ENCODE measurements at places on chromosomes 12 and 14.

DNA sequence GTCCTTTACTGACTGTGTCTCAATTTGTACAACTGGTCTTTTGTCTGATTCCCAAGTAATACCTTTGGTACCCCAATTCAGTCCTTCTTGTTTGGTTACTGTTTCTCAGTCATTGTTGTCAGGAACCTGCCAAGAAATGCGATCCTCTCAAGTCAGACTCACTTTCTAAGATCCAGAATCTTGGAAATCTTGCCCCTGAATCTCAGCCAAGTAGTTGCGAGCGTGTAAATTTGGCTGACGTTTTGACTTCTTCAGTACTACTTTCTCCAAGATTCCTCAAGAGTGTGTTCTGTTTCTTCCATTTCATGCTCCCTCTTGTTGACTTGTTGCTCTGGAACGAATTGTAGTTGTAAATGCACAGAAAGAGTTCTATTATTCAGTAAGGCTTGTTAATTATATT lies 114.0 kb downstream of the MSRB3 start:
- no peak for DNase-seq

- peak; percentile 62 for DNase-seq
Observed at GRCh38 chr12:31591380-31591901, 505 bp upstream of the DENND5B start.

DNA sequence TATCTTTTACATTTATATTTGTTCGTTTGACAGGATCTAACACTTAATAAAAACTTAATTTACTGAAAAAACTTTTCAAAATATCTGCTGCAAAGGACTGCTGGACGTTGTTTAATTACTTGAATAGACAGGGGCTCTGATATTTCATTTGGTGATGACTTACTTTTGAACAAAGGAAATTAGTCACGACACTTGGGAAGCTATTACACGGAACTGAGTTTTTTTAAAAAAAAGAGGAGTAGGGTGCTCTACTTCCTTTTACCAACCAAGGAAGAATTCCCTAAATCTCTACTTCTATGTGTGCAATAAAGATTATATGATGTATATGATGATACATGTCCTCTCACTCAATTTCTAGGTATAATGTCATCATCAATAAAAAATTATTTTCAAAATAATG lies 4.7 kb downstream of the FGD6 start:
- DNase-seq, result no peak

DNA sequence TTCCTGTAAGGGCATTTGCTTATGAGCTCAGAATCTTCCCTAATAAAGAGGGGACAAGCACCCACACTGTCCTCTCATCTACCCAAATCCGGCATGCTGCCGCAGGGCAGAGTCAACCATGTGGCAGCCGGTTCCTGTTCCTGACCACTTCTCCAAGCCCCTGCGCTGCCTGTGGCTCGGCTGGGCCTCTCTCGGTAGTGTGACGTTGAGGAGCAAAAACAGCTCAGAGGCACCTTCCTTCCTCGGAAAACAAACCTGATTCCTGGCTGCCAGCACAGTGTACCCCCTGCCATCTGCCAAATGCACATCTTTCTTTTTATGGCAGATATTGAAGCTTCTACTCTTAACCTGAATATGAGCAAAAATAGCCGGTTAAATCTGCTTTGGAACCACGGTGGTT lies 50.5 kb downstream of the CFAP251 start:
- DNase-seq, result no peak

GRCh38 chr12:47488888-47489287 lies 216.9 kb downstream of the RPAP3 start:
- peak; percentile 14 for DNase-seq

- no peak for DNase-seq
Observed at GRCh38 chr12:79843978-79844377, 90.9 kb downstream of the PPP1R12A start.

DNA sequence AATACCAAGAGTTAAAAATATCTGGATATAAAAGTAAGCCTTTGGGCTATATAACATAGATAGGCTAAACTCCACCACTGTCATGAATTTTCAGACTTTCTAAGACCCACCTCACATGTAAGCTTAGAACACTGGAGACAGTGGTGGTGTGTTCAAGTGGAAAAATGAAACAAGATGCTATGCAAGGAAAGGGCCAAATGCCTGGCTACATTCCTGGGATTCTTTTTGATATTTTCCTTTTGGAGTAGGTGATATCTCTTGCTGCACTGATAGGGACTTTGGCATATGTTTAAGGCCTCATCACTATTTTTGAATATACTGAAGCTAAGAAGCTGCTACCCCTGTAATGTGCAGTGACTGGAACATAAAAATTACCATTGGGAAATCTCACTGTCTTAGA lies 341.3 kb downstream of the SLC16A7 start:
- DNase-seq, result no peak

GRCh38 chr14:75968456-75968855 lies 13.3 kb downstream of the TGFB3 start:
- peak; percentile 25 for DNase-seq

- peak; percentile 93 for DNase-seq
Observed at GRCh38 chr12:51388069-51388799, 3.0 kb downstream of the GALNT6 start.

- DNase-seq, result no peak
Observed at GRCh38 chr14:32756775-32757174, 181.9 kb upstream of the NPAS3 start.

GRCh38 chr12:15033029-15033428 lies 60.2 kb downstream of the PDE6H start:
- DNase-seq, result no peak

DNA sequence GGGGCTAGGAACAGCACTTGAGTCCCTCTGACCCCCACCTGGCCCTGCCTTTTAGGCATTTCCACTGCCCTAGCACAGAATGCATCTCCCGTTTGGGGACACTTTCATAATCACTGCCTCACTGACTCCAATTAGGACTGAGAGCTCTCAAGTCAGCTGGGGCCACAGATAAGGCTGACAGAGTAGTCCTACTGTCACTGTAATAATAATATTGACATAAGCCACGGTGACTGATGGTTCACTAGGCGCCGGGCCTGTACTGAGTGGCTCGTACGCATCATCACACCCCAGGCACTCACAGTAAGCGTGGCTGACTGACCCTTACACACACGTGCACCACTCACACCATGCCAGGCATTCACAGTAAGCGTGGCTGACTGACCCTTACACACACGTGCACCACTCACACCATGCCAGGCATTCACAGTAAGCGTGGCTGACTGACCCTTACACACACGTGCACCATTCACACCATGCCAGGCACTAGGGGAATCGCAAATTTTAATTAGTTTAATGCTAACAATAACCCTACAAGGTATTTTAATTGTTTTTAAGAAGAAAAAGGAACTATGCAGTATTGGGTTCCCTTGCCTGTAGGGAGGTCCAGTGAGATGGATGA lies 87.7 kb downstream of the CHGA start:
- no peak for DNase-seq

- DNase-seq, result peak; percentile 34
Observed at GRCh38 chr12:6201213-6201608, 1.0 kb downstream of the CD9 start.

GRCh38 chr12:104643819-104644669 lies 187.3 kb downstream of the CHST11 start:
- DNase-seq, result no peak

- no peak for DNase-seq
Observed at GRCh38 chr12:113373969-113374368, 15.6 kb downstream of the PLBD2 start.

GRCh38 chr12:55830601-55831446 lies 1.4 kb upstream of the DNAJC14 start:
- DNase-seq, result peak; percentile 79

DNA sequence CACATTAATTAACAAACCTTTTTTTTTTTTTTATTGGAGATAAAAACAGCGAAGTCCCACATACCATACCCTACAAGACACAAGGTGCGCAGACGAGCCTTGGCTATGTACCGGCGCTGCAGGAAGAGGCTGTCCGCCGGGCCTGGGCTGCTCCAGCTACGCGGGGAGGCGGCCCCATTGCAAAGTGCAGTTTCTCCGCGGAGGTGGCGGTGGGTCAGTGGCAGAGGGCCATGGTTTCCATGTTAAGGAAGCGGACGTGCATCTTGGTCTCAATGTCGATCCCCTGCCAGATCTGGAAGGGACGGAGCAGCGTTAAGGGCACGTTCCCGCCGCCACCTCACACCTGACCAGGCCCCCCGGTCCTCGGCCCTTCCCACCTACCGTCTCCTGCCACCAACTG lies 60.3 kb downstream of the TESC start:
- no peak for DNase-seq

DNA sequence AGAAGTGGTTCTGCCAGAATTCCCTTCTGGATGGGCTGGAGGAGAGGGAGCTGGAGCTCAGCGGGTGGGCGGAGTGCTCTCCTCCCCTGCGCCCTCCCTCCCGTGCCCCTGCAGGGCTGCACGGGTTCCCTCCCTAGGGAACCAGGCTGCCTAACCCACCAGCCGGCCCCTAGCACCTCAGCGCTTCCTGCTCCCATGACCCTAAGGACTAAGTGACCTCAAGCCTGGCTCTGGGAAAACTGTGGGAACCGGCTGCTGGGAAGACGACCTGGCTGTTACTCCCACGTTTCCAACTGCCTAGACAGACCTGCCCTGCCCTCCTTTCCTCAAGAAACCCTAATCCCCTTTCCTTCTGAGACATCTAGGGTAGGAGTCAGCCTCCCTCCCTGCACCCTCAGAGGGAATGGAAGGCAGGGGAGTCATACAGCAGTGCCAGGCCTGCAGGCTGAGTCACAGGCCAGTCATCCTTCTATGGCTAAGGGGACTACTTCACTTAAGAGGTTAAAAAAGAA lies 31.5 kb downstream of the SLC6A12 start:
- peak; percentile 52 for DNase-seq

DNA sequence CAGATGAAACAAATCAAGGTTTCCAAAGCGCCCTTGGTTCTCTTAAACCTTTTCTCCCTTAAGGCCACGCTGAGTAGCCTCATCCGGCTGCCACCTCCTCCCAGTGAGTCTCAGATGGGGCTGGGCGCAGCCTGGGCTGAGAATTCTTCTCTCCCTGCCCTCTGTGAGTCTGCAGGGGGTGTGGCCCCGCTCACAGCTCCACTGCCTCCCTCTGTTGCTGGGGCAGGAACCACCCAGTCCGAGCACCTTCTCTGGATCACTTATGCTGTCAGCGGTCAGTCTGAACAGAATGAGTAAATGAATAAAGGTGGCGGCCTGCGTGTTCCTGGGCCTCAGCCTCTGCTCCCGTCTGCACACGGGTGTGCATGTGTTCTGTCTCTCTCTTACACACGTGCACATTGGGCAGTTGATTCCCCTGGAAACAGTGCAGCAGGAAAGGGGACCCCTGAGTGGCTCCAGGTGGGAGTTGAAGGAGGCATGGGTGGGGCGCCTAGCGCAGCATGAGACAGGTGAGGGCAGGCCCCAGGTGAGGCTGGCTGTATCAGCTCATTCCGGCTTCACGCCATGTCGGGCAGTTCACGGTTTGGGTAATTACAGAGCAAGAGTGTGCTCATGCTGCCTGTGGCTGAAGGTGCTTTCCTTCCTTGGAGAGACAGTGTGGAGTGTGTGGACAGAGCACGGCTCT lies 4.3 kb downstream of the PAPLN start:
- DNase-seq, result no peak

DNA sequence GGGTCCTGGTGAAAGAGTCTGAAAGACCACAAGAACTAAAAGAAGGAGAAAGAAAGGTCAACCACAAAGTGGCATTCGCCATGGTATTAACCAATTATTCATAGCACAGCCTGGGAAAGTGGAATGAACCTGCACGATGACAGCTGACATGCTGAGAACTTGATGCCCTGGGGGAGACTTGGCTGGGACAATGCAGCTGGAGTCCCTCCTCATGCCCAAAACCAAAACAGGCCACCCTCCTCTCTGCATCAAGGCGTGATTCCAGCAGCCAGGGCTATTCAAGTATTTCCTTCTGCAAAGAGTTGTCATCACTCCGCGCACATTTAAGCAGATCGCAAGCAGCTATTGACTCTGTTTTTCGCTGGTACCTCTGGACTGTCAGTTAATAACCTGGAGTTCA lies 167.1 kb upstream of the NOS1 start:
- no peak for DNase-seq

DNA sequence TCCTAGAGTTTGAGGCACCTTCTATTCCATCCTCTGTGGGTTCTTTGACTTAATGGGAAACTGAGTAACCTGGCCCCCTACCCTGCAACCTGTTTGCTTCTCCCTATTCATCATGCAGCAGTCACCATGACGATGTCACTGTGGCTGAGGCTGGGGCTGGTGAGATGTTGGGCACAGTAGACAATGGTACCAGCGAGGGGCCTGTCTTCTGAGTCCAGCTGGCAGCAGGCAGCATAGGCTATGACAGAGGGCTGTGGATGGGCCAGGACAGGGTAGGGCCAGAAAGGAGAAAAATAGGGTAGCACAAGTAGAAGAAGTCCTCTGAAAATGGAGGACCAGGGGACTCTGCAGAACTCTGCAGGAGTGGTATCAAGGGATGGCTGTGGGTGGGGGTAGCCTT lies 2.0 kb downstream of the CIROP start:
- DNase-seq, result no peak

- DNase-seq, result no peak
Observed at GRCh38 chr12:101743724-101744472, 4.6 kb upstream of the SYCP3 start.

DNA sequence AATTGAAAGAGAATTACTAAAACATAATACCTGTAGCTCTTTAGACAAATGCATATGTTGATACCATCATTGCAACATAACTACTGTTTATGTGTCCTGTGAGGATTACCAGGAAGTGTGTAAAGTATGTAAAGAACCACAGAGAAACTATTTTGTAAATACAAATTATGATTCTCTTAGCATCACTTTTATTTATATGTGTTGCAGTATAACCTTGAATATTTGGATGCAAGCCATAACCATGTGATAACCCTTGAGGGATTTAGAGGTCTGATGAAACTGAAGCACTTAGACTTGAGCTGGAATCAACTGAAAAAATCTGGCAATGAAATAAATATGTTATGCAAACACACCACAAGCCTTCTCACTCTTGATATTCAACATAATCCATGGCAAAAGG lies 77.5 kb downstream of the LRRC9 start:
- peak; percentile 24 for DNase-seq

DNA sequence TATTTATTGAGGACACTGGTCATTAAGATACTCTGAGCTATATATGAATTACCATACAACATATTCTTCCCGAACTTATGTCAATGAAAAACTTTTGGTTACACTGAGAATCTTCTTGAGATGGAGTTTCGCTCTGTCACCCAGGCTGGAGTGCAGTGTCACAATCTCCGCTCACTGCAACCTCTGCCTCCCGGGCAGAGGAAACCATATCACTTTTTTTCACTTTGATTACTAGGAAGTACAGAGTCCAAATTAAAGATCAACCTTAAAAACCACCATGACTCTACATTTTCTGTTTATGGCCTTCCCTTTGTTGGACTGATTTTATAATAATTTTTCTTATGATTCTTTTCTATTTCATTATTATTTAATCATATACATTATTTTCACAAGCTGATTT lies 336.5 kb downstream of the FSCB start:
- DNase-seq, result no peak

Data from adipocyte (in vitro differentiated cells).